ENCODE measurements at places on chromosomes 6 and 20.

- no peak for DNase-seq
Measured at GRCh38 chr6:72748759-72749158, 126.9 kb downstream of the KCNQ5 start.

- DNase-seq: no peak
Measured at GRCh38 chr20:58377766-58378401, 11.1 kb upstream of the VAPB start.

GRCh38 chr20:23257848-23258746, 92.5 kb upstream of the NXT1 start:
- DNase-seq: no peak

DNA sequence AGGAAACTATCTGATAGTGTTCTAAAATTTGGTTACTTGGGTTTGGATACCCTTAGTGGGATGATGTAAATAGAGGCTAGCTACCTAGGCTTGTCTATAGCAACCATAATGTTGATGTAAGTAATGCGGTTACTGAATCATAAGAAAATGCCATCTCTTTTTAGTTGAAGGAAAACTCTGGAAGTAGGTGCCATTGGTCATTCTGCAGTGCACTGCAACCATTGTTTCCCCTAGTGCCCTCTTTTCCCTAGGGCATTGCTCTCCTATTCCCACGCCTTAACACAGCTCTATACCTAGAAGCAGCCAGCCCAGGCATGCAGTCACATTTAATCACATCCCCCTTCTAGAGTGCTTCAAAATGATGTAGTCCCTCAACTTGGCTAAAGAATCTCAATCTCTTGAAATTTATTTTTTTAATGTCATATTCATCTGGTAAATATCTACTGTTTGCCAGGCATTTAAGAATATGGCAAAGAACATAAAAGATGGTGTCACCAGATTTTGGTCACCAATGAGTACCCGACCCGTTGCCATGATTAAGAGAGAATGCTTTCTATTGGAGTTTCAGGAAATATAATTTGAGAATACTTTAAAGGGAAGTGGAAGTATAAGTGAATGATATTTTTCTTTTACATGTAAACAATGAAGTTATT, 10.4 kb downstream of the LOC128125822 start:
- no peak for DNase-seq

- DNase-seq: no peak
Measured at GRCh38 chr20:50493881-50494253, 16.3 kb upstream of the PTPN1 start.

GRCh38 chr20:47215653-47216397, 140.7 kb downstream of the ZMYND8 start:
- DNase-seq: no peak

- DNase-seq: peak; percentile 73
Measured at GRCh38 chr20:41137614-41138474, 501 bp downstream of the PLCG1 start.

All from left renal cortex interstitium (tissue), 4 donors.